ENCODE measurements at places on chromosomes 3 and 15. TPM values are rescaled to one million over a fixed set of nuclear protein-coding genes. Genes with fewer than 3 reads are reported as not detected.

CCR4 gene
- 0.18 TPM for polyA plus RNA-seq

IL5RA gene
- polyA plus RNA-seq: 0.73 TPM

ADAMTS17 gene
- polyA plus RNA-seq: 2.3 TPM

SERPINI2 gene
- polyA plus RNA-seq: 1.9 TPM

TLR9 gene
- 0.18 TPM for polyA plus RNA-seq

ITGA11 gene
- polyA plus RNA-seq: 3.6 TPM

CAPN3 gene
- 37.5 TPM for polyA plus RNA-seq

GOLGA8S gene
- polyA plus RNA-seq: 1.4 TPM

RBPMS2 gene
- polyA plus RNA-seq: 12.6 TPM

SCN5A gene
- 1.4 TPM for polyA plus RNA-seq

TMEM40 gene
- 2.2 TPM for polyA plus RNA-seq

PPARG gene
- 28.5 TPM for polyA plus RNA-seq

PCOLCE2 gene
- polyA plus RNA-seq: 6.0 TPM

BNC1 gene
- 0.17 TPM for polyA plus RNA-seq

NOX5 gene
- polyA plus RNA-seq: 1.5 TPM

- no peak for DNase-seq
Observed at GRCh38 chr15:29067949-29068348, 182.2 kb downstream of the APBA2 start.

- no peak for DNase-seq
Observed at GRCh38 chr3:99637368-99638111, 854 bp upstream of the COL8A1 start.

GRCh38 chr15:68252925-68253534 lies 23.5 kb upstream of the CLN6 start:
- peak; percentile 78 for DNase-seq

GRCh38 chr15:89332446-89332845 lies 2.2 kb downstream of the POLG start:
- no peak for DNase-seq

DNA sequence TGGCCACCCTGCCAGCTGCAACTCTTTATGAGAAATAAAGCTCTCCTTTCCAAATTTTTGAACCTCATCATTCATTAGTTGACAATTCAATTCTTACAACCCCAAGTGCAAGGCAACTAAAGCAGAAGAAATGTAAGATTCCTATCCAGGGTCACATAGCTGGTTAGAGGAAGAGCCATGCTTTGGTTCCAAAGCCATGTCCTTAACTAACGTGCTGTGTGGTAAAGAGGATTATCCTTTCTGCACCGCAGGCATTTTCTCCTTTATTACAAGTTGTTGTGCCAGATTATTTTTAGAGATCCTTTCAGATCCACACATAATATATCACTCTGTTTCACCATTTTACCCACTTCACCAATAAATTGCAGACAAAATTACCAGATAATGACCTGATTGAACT lies 36.5 kb downstream of the TM4SF18 start:
- DNase-seq: no peak

DNA sequence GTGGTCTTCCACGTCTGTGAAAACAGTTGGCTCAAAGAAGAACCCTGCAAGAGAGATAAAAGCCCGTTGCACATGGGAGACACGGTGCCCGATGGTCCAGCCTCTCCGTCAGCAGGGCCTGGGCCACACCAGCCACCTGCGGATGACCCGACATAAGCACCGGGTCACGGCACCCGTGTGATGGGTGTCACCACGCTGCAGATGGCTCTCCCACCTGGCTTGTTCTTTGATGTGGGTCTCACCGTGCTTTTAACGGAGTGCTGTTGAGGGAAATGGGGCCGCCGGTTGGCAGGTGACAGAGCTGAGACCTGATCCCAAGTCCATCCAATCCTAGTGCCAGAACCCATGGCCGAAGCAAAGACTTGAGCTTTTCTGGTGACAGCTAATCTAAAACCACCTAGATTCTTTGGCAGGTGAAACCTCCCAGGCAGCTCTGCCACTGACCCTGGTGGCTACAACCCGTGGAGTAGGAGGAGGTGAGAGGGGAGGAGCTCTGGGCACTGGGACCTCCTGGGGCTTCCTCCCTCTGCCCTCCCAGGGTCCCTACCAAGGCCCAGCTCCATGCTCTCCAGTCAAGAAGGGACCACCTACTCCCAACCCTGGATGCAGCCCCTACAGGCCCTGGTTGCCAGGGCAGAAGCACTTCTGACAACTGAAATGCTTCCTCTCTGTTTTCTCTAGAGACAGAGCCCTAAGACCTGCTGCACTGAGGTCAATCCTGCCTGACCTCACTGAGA lies 23.4 kb upstream of the SLC41A3 start:
- DNase-seq: no peak

DNA sequence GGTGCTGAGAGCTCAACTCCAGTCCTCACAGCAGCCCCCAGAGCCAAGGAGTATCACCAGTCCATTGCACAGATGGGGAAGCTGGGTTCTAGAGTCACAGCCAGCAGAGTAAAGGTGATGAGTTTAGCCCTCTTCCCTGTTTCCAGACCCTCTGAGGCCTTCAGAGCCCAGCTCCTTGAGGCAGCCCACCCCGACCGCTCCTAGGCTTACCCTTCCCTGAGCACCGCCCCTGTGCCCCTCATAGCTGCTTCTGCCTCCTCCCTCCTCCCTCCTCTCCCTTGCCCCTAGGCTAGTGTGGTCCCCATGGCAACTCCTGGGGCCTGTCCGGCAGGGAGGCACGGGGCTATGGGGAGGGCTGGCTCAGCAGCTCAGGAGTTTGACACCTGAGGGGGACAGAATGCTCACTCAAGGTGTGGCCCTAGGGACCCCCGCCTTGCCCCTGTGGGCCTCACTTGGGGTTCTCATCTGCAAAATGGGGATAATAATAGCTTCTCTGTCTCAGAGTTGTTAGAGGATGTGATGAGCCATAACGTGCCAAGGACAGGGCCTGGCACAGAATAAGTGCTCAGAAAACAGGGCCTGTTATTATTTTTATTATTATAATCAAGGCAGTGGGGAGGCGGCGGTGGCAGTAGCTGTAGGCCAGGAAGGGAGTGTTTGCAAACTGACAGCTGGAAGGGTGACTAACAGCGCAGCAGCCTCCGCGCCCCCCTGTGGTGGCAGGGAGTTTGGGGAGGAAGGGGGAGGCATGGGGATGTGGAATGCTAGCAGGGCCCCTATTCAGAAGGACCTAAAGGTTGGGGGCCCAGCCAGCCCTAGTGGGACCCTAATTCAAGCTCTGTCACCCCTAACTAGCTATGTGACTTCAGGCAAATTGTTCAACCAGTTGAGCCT lies 11.5 kb downstream of the CSK start:
- no peak for DNase-seq

DNA sequence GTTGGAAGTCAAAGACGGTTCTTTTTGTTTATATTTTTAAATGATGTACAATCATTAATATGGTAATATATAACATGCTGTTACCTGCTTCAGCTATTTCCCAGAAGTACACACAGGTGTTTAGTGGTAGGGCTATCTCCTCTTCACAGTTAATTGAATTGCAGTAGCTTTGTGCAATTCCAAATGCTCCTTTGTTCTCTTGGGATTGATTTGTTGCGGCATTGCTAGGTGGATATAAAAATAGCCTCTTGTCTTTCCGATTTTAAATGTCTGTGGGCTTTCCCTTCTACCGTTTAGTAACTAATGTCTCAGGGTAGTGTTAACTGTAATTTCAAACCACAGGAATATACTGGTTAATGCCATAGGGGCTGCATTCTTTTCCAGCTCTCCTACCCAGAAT lies 307.6 kb upstream of the SLITRK3 start:
- no peak for DNase-seq

DNA sequence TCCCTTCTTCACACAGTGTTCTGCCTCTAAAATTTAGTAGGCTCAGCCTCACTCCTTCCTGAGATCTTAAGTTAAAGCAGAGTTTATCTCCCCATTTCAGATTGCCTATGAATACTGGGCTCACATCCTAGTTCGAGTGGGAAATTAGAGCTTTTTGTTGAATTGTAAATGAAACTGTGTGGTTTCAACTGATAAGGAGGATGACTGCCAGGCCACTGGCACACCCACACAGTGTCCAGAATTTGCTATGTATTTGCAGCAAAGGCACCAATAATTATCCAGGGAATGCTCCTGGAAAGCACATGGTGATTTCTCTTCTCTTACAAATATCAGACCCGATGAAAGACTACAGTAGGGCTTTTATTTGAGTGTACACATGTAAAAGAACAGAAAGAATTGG lies 308.1 kb upstream of the COL8A1 start:
- DNase-seq: no peak

GRCh38 chr3:5677555-5677954 lies 490.0 kb downstream of the EDEM1 start:
- peak; percentile 22 for DNase-seq

- no peak for DNase-seq
Observed at GRCh38 chr15:90863987-90864386, 4.4 kb upstream of the FURIN start.

DNA sequence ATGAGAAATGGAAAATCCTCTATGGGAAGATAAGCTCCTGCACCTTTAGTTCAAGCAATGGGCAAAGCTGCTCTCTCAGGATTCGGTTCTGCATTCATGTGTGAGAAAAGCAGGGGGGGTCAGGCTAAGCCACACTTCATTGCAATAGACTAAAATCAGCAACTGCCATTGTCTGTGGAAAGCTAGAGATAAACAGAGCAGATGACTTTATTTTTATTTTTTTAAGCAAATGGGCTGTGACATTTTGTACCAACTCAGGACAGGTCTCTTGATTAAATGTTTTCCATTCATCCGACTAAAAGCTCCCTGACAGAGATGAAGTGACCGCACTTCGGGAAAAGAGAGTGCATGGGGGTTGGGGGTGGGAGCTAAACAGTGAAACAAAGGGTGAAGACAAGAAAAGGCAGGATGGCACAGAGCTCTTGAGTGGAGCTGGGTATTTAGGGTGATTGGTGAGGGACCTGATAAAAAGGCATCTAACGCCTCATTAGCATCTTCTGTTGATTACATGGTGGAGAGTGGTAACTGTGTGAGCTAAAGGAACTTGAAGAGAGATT lies 987.4 kb downstream of the TUSC7 start:
- no peak for DNase-seq

DNA sequence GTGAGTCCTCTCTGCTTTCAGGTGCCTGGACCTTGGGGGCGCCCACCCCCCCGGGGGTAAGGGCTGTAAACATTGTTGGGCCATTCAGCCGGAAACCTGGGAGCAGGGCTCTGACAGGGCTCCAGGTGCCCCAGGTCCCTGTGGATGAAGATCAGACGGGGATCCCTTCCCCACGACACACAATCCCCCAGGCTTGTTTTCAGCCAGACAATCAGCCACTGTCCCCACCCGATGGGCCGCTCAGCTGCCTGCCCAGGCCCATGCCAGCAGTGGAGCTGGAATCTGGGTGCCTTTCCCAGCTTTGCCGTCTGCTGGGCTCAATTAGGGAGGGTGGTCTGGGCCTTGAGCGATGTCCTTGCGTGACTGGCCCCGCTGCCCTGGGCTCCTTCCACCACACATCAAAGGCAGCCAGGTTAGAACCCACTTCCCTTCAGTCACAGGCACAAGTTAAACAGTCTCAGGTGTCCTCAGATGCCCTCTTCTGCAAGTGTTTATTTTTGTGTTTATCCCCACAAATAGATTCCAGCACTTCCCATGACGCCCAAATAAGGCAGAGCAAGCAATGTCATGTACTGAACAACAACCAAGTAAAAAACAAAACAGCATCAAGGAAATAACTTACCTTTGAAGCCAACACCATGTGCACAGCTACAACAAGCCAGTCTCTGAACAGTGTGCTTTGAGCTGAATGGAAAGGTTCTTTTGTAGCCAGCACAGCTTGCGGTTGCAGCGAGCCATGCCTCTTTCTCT lies 77.0 kb upstream of the ALDH1A3 start:
- no peak for DNase-seq

DNA sequence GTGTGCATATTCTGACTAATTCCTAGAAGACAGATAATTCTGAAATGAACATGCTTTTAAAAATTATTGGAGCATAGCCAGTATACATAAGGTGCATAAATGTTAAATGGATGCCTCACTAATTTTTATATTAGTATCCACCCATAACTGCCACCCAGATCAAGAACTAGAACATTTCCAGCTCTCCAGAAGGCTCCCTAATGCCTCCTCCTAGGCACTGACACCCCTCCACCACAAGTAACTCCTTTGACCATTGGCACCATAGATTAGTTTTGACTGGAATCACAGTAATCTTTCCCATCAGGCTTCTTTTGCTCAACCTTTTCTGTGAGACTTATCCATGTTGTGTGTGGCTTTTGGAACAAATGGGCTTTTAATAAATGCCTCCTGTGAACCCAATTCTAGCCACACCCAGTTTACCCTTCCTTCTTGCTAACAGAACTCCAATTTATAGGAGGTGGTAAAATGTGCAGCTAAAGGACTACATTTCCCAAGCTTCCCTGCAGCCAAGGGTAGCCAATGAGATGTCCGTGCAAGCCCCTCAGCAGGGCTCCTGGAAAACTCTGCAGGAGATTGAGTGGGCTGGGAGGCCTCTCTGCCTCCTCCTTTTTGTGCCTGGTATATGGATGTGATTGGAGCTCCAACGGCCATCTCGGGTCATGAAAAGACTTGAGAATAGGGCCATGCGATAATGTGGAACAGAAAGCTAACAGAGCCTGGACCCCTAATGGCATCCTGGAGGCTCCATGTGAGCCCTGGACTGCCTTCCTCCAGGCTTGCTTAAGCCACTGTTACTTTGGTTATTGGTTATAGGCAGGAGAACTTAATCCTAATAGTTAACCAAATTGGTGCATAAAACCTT lies 322.6 kb upstream of the TLE3 start:
- DNase-seq: no peak

GRCh38 chr3:21705769-21706168 lies 45.2 kb downstream of the ZNF385D start:
- no peak for DNase-seq

DNA sequence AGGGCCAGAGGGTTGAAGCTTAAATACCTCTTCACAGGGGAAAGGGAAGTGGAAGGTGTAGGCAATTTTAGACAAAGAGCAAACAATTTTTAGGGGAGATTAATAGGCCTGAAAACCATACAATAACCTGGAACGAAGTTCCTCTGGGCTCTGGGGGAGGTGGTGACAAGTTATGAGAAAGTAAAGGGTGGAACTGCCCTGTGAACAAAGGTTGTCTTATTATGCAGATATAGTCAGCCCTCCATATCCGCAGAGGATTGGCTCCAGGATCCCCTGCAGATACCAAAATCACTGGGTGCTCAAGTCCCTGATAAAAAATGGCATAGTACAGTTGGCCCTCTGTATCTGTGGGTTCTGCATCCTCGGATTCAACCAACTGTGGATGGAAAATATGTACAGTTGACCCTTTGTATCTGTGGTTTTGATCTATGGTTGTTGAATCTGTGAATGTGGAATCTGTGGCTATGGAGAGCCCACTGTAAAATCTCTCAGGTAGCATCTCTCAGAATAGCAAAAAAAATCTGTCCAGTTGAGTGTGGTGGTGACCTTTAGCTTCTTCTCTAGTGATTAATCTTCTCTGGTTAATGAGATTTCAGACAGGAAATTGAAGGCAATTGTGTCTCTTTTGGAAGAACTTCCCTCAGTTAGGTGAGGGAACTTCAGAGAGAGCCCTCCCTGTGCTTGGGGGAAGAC lies 40.2 kb downstream of the CLEC3B start:
- DNase-seq: no peak

DNA sequence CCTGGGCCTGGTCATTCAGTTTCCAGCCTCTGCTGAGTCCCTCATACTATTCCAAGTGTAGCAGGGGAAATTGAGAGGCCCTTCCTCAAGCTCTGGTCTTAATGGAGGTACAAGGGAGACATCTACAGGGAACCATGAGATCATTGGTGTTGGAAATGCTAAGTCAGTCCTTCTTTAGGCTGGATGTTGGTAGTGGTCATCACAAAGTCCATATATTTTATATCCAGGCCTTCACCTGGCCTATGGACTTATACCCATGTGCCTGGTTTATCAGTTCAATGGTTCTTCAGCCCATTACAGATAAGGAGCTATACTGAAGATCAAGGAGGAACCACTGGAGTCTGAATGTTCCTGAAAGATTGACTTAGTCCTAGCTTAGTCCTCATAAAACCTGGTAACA lies 135.0 kb downstream of the STAG1 start:
- DNase-seq: no peak

All from left kidney (tissue), 8 donors.